ENCODE measurements at places on chromosomes 2 and 18. TPM values are rescaled to one million over a fixed set of nuclear protein-coding genes. Genes with fewer than 3 reads are reported as not detected.

GRCh38 chr2:74391209-74391579, 11.1 kb upstream of the DCTN1 start:
- H3K27me3 ChIP-seq: no peaks in the 10 kb centered on the region
- no peaks in the 10 kb centered on the region for H3K36me3 ChIP-seq
- peak overlapping the region; percentile 93 for H3K4me3 ChIP-seq
- H3K4me1 ChIP-seq: peaks cover 28% of the 10 kb centered on the region

- no peak overlapping the region for H3K4me3 ChIP-seq
- H3K36me3 ChIP-seq: no peaks in the 10 kb centered on the region
- no peak for DNase-seq
- H3K27me3 ChIP-seq: no peaks in the 10 kb centered on the region
Measured at GRCh38 chr18:74898965-74899364, 301.3 kb downstream of the ZNF407 start.

GRCh38 chr18:8701546-8702118, 3.7 kb upstream of the MTCL1 start:
- H3K27ac ChIP-seq: no peak overlapping the region
- H3K4me1 ChIP-seq: peaks cover 7% of the 10 kb centered on the region
- DNase-seq: no peak
- H3K27me3 ChIP-seq: no peaks in the 10 kb centered on the region
- H3K4me3 ChIP-seq: no peak overlapping the region

GRCh38 chr2:10283106-10284062, 19.3 kb upstream of the HPCAL1 start:
- H3K4me1 ChIP-seq: no peaks in the 10 kb centered on the region
- no peak for DNase-seq
- H3K36me3 ChIP-seq: no peaks in the 10 kb centered on the region
- no peaks in the 10 kb centered on the region for H3K27me3 ChIP-seq
- no peak overlapping the region for H3K4me3 ChIP-seq

Gene SERPINB4
- not detected for total RNA-seq

DNA sequence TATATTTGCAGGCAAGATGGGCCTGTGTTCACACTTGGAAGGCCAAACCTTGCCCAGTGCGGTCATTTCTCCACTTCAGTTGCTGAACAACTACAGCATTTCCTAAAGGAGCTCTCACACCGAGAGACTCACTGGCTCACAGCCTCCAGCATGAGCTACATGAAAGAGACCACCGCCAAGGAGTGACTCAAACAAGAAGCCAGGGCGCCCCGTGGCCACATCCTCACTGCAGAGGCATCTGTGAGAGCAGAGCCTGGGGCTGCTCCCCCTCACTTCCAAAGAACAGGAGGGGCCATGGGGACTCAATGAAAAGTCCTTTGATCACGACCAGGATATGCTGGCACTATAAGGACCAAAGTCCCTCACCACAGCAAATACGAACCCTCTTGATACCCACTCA, 50.0 kb downstream of the TMEM163 start:
- no peaks in the 10 kb centered on the region for H3K36me3 ChIP-seq
- H3K4me3 ChIP-seq: no peak overlapping the region
- no peak overlapping the region for H3K27ac ChIP-seq
- H3K4me1 ChIP-seq: no peaks in the 10 kb centered on the region
- no peak for DNase-seq

GRCh38 chr18:73733806-73734314, 413.8 kb downstream of the FBXO15 start:
- H3K4me1 ChIP-seq: no peaks in the 10 kb centered on the region
- H3K27me3 ChIP-seq: no peaks in the 10 kb centered on the region
- no peak overlapping the region for H3K4me3 ChIP-seq

Gene MFSD2B
- total RNA-seq: not detected

Measured in Karpas-422 (cell line).